Stimulated activated CD4-positive, alpha-beta T cell treated with anti-CD3 and anti-CD28 coated beads, TNF-alpha, amount 100 ng/mL, for 4 hours (primary cell): ENCODE measurements at places on chromosomes 1 and 21.

GRCh38 chr1:21914450-21914849 is 22.7 kb downstream of the HSPG2 start:
- no peak for DNase-seq

DNA sequence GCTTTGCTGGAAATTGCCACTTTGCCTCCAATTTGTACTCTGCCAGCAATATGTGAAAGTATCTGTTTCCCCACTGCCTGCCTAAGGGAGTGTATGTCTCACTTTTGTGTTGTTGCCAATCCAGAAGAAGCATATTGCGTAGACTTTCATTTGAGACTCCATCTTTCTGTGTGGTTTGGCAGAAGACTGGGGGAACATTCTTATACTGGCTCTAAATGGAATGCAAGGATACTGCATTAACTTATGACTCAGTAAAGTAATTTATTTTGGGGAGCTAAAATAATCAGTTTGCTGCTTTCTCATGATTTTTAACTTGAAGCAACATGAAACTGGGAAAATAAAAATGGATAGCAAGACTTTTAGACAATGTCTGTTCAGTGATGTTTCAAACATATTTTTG is 107.7 kb upstream of the TMPRSS2 start:
- DNase-seq = no peak

- DNase-seq = no peak
Measured at GRCh38 chr1:164452549-164452948, 106.4 kb upstream of the PBX1 start.

GRCh38 chr21:41662761-41663160 is 104.1 kb downstream of the RIPK4 start:
- DNase-seq = no peak

DNA sequence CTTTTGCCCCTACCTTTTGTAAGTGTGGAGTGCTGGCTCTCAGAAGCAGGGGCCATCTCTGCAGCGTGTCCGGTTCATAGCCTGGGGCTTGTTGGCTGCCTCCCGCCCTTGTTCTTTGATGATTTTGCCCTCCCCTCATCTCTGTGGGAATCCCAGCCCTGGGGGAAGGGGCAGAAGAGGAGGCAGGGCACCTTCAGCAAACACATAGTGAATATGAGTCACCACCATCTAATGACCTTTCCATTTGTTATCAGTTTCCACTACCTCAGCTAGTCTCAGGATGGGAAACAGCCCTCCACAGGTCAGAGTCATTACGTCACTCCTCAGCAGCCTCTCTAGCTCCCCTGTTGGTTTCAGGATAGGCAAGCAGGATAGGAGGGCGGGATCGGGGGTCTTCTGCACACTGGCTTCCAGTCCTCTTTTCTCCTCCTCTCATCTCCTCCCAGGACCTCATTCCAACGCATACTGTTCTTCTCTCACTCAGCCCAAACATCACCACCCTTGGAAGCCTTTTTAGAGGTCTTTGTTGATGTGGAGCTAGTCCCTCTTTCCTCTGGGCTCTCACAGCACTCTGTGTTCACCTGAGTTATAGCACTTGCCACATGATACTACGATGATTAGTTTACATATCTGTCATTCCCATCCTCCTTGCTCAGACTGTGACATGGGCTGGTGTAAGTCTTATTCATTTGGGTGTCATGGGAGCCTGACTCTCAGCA is 15.8 kb downstream of the GADD45A start:
- no peak for DNase-seq

GRCh38 chr1:18512883-18513282 is 32.2 kb downstream of the KLHDC7A start:
- DNase-seq = no peak

DNA sequence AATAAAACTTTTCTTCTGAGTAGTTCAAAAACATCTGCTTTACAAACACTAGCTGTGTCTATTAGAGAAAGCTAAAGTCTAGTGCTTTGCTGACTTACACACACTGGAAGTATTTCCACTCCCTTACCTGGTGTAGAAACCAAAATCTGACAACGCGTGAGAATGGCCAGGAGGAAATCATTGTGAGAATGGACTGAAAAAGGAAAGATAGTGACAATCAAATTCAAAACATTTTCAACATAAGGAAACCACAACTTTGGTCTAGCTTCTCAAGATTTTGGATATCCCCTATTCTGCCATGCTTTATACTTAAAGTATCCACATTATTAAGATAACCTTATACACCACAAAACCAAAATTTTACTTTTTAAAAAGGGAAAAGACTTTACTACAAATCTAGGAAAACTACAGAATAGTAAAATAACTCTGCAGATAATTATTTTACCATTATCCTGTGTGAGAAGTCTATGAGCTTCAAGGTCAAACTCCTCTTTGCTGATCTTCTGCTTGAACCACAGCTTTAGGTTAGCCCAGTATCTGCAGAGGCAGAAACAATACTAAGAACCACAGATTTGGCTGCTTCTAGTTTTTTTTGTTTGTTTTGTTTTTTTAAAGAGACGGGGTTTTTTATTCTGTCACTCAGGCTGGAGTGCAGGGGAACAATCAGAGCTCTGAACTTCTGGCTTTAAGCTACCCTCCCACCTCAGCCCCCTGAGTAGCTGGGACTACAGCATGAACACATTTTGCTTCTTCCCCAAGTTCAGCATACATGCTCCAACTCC is 6.6 kb downstream of the TADA1 start:
- DNase-seq = no peak

DNA sequence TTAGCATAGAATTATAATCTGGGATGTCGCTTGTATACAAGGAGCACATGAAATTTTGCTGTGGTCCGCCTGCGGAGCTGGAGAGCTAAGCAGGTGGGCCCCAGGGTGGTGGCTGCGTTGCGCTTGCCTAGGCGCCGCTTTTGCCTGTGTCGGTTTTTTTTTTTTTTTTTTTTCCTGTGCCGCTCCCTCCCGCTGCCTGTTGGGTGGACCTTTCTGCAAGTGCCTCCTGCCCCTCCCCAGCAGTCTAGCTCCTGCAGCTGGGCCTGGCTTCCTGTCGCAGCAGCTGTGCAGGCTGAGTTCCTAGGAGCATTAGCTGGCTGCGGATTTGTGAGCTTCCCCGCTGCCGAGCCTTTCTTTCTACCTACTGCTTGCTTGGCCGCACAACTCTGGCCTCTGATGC is 20.6 kb downstream of the PYHIN1 start:
- DNase-seq = no peak

DNA sequence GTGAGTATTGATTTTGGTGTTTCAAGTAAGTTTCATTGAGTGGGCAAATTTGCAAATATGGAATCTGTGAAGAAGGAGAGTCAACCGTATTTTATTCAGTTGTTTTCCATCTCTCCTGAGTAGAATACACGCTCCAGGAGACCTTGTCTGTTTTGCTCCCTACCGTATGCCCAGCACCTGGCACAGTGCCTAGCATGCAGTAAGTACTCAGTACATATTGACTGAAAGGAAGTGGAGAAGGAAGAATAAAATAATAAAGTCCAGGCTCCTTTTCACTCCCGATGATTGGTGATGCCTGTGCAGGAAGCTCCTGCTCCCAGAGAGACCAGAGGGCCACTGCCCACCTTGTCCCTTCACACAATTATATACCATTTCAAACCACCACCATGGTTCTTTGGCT is 59.4 kb upstream of the NEK2 start:
- DNase-seq = no peak

- DNase-seq = no peak
Measured at GRCh38 chr1:12495725-12496124, 122.3 kb downstream of the DHRS3 start.

- no peak for DNase-seq
Measured at GRCh38 chr1:44831516-44831915, 11.5 kb downstream of the PTCH2 start.
